ENCODE measurements at places on chromosomes 12 and 14.
A peak's percentile ranks its signal among the peaks of the same experiment; 100 is the strongest.

DNA sequence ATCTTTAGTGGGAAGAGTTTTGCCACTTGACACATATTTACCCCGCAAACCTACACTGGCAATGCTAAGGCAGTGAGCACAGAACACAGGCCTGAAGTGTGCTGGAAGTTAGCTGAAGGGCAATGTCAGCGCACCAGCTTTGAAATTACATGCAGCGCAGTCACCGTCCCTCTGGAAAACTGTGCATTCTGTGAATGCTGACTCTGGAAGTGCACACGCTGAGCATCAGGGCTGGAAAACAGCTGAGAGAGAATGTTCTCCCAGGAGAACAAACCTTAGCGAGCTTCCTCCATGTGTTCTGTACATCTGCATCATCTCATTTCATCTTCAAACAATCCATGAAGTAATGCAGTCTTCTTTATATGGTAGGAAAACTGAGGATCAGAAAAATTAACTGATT lies 448.2 kb downstream of the NRXN3 start:
- no peak for DNase-seq

DNA sequence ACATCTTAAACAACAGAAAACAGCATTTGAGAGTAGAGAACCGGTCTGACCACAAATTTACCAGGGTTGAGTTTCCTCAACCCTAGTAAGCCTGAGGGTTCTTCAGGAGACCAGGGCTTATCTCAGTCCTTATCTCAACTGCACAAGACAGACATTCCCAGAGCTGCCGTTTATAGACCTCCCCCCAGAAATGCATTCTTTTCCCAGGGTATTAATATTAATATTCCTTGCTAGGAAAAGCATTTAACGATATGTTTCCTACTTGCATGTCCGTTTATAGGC lies 12.3 kb downstream of the TMEM117 start:
- DNase-seq, result no peak

DNA sequence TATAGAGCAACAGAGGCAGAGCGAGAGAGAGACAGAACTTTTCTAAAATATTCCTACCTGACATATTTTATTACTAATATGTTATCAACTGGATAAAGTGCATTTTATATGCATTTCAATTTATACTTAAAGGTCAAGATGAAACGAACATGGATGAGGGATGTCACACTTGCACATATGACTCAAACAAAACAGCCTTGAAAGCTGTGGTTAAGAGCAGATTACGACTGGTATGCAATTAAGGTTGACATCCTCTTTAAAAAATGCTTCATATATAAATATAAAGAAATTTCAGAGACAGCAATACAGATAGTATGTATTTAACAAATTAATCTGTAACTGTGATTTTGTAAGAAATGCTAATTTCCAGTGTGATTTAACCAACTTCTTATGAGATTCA lies 52.5 kb downstream of the LMO3 start:
- no peak for DNase-seq

DNA sequence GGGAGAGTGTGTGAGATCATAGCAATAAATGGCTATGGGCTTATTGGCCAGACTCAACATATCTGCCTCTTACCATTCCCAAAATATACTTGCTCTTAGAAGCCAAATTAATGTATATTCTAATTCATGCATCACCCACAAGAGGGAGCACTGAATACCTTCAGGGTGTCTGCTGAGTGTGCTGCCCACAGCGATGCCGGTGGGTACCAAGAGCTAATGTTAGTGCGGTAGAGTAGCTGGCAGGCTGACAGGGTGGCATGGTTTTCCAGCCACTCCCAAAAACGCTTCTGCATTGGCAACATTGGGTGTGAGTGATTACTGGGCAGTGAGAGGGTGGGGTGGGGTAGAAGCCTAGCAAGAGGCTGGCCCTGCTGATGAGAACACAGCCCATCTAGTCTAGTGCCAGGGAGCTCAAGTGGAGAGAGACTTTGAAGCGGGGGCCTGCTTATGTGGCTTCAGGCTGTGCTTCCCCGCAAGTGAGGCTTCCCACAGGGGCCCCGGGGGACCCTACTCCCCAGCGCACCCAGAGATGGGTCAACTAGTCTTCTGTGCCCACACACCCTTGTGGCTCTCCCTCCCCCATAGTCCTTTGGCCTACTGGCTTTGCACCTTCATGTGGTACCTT lies 9.2 kb upstream of the PLEKHD1 start:
- no peak for DNase-seq

DNA sequence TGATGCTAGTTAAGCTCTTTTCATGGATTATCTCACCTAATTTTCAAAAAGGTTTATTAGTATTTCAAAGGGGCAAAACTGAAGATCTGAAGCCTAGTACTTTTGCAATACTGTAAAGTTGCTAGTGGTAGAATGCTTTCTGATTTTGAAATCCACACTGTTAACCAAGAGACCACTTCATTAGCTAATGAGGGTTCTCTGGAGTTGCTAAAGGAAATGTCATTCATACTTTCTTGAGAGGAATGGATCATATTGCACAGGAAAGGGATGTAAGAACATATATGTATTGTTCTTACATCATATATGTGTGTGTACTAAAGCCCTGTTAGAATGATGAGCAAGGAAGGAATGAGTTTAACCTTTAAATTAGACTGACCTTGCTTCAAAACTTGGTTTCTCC lies 39.0 kb upstream of the LDHB start:
- DNase-seq, result no peak

GRCh38 chr14:44030831-44031383 lies 476.2 kb downstream of the FSCB start:
- no peak for DNase-seq

DNA sequence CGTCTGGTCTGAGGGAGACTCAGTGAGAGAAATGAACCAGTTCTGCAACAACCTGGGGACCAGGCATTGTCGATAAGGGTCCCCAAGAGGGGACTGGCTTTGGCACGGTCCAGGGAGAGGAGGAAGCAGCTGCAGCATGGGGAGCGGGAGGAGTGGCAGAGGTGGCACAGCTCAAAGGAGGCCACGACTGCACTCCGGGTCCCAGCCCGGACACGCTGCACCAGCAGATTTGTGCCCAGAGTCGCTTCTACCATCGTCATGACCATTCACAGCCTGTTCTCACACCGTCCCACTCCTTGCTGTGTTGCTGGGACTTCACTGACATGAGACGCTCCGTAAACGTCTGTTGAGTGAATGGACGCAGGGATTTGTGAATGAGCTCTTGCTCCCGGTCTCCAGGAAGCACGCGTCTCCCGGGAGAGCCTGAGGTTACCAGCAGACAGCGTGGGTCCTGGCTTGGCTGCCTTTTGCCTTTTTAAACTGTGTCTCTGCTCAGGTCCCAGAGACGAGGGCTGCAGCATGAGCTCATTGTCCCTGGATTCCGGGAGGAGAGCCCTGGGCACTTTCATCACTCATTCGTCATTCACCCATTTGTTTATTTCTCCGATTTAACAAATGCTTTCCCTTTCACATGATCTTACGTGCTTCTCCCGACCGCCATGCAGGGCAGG lies 137.0 kb downstream of the PIWIL1 start:
- peak; percentile 47 for DNase-seq

DNA sequence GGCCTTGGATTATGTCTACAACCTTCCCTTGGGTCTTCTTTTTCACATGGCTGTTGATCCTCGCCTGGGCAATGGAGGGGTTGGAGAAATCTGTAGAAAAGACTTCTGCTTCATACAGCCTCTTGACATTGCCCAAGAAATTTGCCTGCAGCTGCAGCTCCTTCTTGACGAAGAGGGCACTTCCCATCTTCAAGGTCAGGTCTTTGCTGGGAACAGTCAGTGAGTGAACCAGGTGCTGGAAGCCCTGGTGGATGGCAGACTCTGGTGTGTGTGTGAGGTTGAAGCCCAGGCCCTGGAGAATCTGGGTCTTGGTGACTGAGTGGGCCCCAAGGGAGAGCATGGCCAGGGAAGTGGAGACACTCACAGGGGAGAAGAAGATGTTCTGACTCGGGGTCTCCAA lies 6.7 kb downstream of the SERPINA9 start:
- DNase-seq, result no peak

DNA sequence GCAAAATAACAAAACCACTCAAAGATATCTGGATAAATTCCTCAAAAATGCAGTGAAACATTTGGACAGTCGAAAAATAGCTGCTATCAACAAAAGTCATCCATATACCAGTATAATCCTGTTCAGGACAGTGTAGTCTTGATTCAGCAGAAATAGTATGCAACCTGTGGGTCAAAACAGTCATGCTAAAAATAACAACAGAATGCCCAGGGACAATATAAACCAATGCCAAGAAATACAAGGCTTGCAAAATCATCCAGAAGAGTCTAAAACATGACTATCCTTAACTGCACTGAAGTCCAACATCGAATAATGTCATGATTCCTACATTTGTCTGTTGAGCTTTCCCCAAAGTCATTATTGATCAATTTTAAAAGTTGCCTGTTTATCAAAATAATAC lies 425.9 kb downstream of the FSCB start:
- no peak for DNase-seq

GRCh38 chr12:75995691-75996090 lies 35.9 kb downstream of the PHLDA1 start:
- no peak for DNase-seq

- no peak for DNase-seq
Measured at GRCh38 chr14:54627219-54627539, 60.3 kb downstream of the SAMD4A start.

- no peak for DNase-seq
Measured at GRCh38 chr14:53855127-53855526, 101.5 kb downstream of the BMP4 start.

DNA sequence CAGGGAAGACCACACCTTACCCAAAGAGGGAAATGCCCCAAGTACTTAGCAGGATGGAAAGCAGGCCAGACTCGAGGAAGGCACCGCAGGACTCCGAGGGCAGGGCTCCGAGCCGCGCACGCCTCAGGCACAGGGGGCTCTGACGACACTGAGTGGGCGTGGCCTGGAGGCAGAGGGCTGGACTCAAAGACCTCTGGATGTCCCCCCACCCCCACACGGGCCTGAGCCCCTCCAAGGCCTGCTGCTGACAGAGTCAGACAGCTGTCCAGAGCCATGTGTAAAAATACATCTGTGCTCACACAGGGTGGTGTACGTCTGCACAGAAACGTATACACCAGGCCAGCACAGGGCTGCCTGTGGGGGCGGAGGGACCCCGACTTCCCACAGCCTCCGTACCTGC lies 1.4 kb downstream of the AKT1 start:
- no peak for DNase-seq

GRCh38 chr12:106684497-106684896 lies 90.0 kb upstream of the RIC8B start:
- DNase-seq, result no peak

DNA sequence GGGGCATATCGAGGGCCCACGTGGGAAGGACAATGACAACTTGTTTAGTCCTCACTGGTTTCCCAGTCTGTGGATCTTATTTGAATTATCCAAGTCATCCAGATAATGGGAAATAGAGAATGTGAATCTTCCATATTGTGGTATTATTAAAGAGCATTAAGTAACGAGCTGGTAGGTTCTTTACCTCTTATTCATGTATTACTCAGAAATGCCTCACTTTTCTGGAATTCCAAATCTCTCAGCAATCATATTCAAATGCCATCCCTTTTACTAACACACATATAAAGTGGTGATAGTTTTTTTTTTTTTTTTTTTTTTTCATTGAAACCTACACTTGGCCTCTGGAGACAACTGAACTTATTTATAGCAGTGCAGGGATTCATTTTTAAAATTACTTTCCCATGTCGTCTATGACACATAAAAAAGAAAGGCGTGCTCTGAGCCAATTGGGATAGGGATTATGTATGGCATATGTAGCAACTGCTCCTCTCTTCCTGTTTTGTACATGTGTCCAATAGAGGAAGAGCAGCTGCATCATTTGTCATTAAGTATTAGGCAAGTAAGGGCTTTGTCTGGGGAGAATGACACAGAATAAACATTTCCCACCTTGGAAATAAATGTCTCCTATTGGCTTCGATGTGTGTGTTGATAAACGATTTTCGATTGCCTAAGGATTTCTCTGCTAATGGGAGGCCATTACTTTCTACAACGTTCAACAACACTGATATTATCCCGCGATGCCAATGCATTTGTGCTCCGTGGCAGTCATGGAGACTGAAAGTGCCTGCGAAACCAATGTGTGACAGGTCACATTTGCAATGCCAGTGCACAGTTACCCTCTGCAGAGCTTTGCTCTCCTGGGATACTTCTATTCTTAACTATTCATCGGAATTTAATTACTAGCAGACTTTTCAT lies 78.6 kb upstream of the IFNG-AS1 start:
- DNase-seq, result no peak

GRCh38 chr14:24817212-24818057 lies 183.4 kb upstream of the GZMB start:
- no peak for DNase-seq

- no peak for DNase-seq
Measured at GRCh38 chr14:85519661-85520305, 10.2 kb upstream of the FLRT2 start.

DNA sequence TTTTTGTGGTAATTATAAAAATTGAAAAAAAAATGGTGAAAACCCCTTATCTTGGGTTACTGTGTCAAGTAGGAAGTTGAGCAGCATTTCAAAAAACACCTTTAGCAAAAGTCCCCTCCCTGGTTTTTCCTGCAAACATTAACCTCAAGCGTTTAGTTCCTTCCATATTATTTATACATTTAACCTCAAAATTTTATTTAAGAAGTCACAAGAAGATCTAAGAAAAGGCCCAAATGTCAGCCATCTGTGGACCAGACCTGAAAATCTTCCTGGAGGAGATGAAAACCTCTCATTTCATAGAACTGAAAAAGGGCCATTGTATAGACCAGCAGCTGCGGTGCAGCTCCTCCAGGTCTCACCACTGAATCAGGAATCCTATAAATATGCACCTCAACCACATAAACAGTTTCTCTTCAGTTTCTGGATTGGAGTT lies 40.4 kb upstream of the BTG1 start:
- no peak for DNase-seq

GRCh38 chr12:61857968-61858367 lies 402.2 kb upstream of the USP15 start:
- no peak for DNase-seq

DNA sequence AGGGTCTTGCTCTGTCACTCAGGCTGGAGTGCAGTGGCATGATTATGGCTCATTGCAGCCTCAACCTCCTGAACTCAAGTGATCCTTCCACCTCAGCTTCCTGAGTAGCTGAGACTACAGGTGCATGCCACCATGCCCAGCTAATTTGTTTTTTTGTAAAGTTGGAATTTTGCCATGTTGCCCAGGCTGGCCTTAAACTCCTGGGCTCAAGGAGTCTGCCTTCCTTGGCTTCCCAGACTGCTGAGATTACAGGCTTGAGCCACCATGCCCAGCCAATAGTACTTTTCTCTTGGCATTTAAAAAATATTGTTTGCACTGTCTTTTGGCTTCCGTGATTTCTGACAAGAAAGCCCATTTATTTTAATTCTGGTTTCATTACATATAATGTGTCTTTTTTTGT lies 61.3 kb downstream of the DIP2B start:
- no peak for DNase-seq

- DNase-seq, result no peak
Measured at GRCh38 chr12:22526836-22527235, 17.5 kb downstream of the C2CD5 start.

All from dorsolateral prefrontal cortex (tissue), 122 donors.